Frontal cortex (tissue), 4 donors: ENCODE measurements at places on chromosomes 11 and 22.

GRCh38 chr11:106091480-106092123, 14.1 kb downstream of the AASDHPPT start:
- no peak for DNase-seq

DNA sequence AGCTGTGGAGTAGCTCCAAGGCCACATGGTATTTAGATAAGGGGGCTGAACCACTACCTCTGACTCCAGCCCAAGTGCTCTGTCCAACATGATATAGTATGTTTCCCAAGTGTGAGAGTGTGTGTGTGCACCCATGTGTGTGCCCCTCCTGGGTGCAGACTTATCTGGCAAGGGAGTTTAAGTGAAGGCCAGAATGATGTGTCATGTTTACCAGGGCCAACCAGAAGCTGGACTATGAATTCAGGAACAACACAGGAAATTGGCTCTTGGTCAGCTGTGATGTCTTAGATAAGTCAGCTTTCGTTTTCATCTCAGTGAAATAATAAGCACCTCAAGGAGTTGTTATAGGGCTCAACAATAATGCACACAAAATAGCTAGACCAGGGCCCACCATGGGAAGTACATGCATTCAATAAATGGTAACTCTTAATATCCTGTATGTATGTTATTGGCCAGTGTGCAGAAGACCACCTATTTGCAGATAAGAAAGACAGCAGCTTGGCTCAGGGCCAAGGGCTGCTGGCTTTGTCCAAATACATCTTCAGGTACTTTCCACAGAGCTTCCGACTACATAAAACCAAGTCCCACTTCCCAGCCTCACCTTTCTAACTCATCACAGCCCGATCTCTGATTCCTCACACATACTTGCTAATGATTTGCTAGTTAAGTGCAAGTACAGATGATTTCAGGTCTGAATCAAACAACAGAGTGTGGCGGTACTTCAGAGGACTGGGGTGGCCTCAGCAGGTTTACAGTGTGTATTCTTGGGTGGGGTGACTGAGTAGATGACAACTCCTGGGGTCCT, 120.9 kb downstream of the ME3 start:
- no peak for DNase-seq

DNA sequence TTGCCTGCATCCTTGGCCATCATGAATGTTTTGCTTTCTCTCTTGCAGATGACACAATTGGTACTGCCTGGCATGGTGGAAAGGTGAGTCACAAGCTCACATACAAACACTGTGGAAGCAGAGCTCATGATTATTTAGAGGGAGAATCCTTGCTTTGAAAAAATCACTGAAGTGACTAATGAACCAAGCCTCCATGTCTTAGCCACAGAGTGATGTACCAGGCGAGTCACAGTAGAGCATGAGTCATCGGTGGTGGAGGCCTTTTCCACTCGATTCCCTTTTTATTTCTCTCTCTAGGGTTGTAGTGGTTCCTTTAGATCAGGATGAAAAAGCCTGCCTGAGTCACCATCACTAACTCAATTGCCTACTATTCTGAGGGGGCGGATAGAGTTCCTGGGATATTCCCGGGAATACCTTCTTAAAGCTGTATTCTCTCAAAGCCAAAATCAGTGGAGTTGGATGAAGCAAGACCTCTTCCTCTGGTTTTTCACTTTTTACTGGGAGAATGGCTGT, 49.6 kb upstream of the ALKBH3 start:
- DNase-seq: no peak

DNA sequence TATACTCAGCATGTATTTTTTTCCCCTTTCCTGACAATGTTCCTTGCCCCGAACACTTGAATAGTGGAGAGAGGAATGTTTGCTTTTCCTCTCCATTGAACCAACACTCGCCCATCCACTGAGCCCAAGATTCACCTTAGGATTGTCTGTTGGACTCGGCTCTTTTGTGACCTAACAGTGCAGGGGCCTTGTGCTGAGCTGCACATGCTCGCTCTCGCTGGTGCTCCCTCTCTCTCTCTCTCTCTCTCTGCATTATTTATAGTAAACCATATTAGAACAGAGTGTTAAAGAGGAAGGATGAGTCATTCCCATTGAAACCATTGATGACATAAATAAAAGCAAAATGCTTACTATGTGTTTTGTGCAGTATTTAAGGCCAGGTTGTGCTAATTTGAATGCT, 20.7 kb downstream of the ZBTB16 start:
- no peak for DNase-seq

GRCh38 chr11:36421546-36422155, 88.4 kb downstream of the TRAF6 start:
- no peak for DNase-seq

DNA sequence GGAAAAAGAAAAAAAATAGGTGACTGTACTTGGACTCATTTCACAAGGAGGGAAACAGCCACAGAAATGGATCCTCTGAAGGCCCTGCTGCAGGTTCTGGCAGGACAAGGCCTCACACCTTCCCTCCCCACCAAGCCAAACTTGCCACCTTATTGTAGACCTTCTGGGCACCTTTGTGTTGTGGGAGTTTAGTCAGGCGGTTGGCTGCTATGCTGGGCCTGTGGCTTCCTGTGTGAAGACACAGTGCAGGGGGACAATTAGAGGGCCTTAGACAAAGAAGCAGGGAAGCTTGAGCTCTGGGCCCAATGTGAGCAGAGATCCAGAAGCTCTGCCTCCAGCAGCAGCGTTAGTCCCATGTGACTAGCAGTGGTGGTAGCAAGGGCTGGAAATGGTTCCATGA, 4.2 kb downstream of the RAB1B start:
- no peak for DNase-seq

GRCh38 chr11:28632338-28632737, 524.1 kb downstream of the METTL15 start:
- DNase-seq: no peak

DNA sequence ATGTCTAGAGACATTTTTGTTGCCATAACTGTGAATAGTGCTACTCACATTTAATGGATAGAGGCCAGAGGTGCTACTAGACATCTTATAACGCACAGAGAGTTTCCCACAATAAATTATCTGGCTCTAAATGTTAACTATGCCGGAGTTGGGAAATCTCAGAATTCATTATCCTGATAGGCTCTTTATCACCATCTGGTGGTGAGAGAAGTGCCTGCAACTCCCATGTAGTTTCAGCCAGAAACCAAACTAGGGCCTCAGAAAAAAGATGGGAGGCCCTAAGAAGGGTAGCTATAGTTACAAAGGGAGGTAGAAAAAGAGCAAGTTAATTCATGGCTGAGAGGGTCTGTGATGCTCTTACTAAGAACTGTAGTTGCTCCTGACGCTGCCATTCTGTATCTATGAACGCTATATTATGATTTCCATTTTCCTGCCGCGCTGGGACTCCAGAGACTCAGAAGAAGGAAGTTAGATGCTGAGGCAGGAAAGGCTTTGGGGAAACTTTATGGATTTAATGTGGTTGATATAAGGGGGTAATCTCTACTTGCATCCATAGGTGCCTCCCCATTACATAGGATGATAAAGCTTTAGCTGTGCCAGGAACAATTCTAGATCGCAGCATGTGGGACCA, 22.9 kb upstream of the MRPL17 start:
- DNase-seq: peak; percentile 35

GRCh38 chr11:70596091-70596490, 197.8 kb downstream of the CTTN start:
- no peak for DNase-seq

DNA sequence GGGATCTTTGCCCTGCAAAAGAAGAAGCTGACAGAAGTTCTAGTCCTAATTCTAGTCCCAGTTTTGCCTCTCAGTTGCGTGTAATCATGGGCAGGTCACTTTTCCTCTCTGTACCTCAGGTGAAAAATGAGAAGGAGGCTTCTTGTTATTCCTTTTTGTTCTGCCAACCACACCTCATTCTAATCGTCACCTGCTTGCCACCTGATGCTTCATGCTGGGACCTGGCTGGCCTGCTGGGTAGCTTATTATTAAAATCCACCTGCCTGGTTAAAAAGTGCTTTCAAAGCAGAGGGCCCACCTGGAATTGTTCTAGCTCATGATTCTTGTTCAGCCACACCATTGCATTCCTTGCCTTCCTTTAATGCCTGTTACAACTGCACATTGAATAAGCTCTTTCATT, 8.4 kb upstream of the ALG8 start:
- no peak for DNase-seq

DNA sequence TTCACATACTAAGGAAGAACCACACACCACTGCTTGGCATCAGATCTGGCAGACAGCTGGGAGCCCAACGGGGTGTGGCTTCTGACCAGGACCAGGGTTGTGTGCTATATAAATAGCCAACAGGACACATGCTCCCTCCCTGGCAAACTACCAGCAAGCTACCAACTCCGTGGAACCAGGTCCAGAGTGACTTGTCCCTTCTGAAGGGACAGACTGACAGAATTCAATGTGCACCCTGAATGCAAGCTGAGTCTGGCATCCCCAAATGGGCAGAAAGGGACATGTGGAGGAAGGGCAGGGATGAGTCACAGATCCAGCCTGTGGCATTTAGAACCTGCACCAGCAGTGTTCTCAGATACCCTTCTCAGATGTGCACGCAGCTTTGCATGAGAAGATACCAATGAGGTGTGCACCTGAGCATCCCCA, 92.9 kb downstream of the MICAL3 start:
- no peak for DNase-seq

GRCh38 chr22:46613606-46614021, 6.6 kb upstream of the GRAMD4 start:
- no peak for DNase-seq

- no peak for DNase-seq
Observed at GRCh38 chr11:65026810-65027209, 429 bp upstream of the SNX15 start.

DNA sequence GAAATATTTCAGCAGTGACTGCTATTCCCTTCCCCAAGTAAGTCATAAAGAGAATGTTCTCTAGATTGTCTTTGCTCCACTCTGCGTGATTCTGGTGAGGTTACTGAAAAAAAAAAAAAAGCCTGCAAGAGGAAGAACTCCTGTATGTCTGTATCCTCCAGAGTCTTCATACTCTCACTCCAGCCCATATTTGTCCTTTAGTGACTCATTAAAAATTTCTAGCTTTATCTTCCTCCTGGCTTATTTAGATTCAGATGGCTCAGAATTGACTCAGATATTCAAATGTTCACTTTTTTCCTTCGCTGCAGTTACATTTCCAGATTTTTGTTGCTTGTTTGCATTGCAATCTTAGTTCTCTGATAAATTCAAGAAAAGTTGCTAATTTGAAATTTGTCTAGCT, 76.3 kb upstream of the CNTN5 start:
- no peak for DNase-seq

DNA sequence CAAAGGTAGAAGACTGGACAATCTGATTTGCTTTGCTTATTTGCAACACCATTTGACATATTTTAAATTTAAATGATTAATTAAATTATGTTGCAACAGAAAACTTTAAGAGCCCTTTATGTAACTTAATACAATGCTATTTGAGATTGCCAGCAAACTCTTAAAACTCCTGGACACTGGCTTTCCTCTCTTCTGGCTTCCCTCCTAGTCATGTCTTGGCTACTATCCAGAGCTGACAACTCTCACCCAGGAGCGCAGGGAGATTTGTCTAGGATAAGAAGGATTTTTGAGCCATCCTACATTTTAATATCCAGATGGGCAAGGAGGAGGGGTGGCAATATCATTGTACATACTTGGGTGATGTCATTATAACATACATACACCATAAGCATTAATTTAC, 134.3 kb downstream of the ELP4 start:
- no peak for DNase-seq

- DNase-seq: no peak
Observed at GRCh38 chr22:44595841-44596341, 97.9 kb upstream of the RTL6 start.

DNA sequence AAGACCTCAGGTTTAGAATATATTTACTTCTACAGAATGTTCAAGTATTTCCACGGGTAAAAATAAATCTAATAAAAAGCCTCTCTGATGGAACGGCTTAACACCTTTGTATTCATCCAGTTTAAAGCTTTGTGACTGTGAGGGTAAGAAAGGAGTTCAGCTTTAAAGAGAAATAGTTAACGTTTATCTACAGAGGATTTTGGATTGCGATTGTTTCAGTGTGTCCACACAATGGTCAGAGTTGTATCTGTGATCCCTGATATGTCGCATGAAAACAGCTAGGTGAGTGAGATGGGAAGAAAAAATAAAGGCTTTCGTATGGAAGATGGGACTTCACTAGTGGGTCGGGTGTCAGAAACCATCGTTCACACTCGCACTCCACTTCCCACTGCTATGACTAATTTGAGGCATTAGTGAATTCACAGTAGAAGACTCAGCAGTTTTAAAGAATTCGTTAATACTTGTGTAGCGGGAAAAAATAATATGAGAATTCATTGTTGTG, 1.6 kb downstream of the APLP2 start:
- DNase-seq: peak; percentile 25

DNA sequence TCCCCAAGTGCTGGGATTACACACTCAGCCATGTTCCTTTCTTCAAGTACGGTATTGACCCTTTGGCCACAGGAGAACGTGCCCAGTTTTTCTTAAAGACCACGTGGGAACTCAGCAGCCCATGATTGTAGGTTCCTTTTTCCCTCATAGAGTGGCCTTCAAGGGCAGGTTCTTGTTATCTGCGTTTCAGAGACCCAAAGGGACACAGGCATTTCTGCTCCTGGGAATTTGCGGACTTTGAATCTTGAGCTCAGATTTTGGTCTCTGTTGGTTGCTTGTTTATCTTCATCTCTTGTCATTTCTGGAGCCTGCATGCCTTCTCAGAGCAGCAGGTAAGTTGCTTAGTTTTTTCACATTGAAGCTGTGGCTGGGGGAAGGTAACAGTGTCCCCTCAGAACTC, 12.0 kb downstream of the MARK2 start:
- DNase-seq: no peak

GRCh38 chr11:126920833-126921232, 79.7 kb downstream of the KIRREL3 start:
- no peak for DNase-seq

DNA sequence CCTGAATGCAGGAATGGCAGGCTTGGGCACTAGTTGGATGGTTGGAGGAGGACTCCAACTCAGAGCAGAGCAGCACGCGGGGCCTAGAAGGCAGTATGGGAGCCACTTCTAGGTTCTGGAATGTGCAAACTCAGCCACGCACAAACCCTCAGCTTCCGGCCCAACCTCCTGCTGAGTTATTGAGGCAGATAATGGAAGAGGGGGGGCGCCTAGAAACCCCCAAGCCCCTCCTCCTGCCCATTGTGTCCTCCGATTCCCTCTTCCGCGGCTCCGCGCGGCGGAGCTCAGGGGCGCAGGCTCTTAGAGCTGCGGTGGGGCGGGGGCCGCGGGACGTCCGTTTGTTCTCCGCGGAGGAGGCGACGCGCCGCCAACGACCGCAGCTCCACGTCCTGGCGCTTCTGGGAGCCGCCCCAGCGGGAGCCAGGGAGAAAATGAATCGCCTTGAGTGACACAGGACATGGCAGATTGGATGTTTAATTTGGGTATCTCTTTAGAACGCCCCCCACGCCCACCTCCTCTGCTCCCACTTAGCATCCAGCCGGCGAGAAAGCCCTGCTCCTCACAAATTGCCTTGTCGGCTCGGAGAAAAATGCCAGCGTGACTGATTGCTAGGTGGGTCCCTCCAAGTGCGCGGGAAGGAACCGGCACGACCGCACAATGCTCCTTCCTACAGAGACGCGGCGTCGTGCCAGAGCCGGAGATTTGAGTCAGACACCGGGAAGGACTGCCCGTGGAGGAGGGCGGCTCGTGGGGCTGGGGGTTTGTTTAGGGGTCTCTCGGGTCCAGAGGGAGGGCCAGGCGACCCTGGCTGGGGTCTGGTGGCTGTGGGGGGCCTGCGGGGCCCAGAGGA, 144.6 kb downstream of the NECTIN1 start:
- DNase-seq: peak; percentile 56

GRCh38 chr11:73480677-73481076, 104.5 kb downstream of the RELT start:
- DNase-seq: no peak
